ENCODE measurements at places on chromosomes 7 and 10.

DNA sequence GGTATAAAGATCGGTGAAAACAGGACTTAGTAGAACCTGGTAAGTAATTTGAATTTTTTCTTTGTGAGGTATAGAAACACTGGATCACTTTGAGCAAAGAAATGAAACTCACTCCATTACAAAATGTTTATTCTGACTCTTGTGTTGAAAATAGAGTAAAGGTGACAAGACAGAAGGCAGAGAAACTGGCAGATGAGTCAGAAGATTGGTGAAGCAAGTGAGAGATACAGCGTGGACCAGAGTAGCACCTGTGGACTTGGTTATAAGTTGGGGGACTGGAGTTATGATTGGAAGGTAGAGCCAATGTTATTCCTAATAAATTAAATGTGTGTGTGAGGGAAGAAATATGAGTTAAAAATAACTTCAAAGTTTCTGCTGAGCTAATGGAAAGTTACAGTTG, 620.9 kb downstream of the ZWINT start:
- no peak for DNase-seq

DNA sequence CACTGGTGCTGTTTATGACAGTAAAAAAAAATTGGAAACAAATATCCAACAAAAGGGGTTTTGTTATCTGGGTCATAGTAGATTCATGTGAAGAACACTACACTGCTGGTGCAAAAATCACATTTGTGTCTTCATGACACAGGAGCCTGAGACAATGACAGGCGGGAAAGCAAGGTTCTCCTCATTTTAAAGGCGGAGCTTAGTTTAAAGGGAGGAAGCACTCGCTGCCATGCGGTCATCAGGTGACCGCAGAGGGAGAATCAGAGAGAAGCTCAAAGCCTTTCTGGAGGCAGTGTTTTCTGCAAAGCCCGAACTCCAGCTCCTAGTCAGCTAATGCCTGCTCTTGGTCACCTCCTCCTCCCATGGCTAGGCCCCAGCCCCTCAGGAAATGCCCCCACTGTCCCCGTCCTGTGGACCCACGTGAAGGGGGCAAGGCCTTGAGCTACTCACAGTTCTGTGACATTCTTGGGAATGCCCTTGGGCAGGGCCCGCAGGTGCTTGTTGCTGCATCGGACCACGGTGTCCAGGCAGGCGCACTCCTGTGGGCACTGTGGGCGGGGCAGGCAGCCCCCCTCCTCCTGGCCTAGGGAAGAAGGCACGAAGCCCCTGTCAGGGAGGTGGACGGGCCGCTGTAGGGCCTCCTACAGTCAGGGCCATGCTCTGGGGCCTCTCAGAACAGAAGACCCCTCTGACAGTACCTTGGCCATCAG, 146.1 kb downstream of the SLIT1 start:
- DNase-seq: no peak

- DNase-seq: no peak
These were observed 13.8 kb downstream of the EMX2 start for GRCh38 chr10:117556356-117556755.

DNA sequence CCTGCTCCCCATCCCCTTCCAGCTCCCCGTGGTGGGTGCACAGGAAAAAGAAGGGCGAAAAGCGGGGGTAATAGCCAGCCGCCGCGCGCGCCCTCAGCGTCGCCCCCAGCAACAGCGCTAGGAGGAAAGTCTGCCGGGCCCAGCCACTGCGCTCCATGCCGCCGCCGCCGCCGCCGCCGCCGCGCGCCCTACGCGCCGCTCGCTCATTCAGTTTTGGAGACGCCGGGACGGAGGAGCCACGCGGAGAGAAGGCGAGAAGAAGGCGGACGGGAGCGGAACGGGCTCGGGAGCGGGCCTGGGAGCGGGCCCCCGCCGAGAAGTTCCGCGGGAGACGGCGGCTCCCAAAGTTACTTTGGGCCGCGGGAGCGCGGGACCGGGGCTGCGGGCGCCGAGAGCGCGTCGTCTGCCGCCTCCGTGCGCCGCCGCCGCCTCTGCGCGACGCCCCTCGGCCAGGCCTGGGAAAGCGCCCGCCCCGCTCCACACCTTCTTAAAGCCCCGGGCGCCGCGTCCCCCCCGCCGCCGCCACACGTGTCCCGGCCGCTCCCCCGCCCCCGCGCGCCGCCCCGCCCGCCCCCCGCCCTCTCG, at the start of gene RELN:
Gene RELN (minus strand): TSS at position 459 of the 585 bp plus-strand sequence. CDS start 302 bp downstream, at position 157.
- DNase-seq: peak; percentile 33

DNA sequence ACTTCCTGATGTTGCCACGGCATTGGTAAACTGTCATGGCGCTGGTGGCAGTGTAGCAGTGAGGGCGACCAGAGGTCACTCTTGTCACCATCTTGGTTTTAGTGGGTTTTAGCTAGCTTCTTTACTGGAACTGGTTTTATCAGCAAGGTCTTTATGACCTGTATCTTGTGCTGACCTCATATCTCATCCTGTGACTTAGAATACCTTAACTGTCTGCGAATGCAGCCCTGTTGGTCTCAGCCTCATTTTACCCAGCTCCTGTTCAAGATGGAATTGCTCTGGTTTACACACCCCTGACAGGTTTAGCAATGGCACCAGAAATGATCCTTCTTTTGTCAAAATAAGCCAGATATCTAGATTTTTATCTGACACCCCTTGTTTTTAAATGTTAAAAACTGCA, 85.3 kb downstream of the ARL4A start:
- no peak for DNase-seq

DNA sequence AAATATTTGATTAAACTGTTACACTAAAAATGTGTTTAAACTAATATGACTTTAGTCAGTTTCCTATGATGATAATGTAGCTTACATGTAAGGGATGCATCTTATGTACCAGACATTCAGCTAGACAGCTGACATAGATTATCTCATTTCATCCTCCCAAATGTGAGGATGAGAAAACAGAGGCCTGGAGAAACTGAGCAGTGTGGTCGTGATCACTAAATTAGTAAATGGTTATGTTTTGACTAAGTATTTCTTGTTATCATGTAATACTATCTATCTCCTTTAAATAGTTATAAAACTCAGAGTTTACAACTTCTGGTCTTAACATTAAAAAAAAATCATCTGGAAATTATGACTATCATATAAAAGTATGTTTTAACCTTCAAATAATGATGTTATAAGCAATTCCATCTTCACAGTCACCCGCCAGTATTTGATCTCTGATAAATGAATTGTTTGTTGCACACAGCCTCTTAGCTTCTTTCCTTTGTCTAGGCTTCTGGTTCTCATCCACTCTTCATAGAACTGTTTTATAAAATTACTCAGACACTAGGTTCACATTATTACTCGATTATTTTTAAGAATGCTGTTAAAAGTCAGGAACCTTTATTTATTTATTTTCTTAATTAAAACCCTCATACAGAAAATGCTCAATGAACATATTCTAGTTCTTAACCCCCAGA, 33.6 kb upstream of the HDAC9 start:
- peak; percentile 13 for DNase-seq

DNA sequence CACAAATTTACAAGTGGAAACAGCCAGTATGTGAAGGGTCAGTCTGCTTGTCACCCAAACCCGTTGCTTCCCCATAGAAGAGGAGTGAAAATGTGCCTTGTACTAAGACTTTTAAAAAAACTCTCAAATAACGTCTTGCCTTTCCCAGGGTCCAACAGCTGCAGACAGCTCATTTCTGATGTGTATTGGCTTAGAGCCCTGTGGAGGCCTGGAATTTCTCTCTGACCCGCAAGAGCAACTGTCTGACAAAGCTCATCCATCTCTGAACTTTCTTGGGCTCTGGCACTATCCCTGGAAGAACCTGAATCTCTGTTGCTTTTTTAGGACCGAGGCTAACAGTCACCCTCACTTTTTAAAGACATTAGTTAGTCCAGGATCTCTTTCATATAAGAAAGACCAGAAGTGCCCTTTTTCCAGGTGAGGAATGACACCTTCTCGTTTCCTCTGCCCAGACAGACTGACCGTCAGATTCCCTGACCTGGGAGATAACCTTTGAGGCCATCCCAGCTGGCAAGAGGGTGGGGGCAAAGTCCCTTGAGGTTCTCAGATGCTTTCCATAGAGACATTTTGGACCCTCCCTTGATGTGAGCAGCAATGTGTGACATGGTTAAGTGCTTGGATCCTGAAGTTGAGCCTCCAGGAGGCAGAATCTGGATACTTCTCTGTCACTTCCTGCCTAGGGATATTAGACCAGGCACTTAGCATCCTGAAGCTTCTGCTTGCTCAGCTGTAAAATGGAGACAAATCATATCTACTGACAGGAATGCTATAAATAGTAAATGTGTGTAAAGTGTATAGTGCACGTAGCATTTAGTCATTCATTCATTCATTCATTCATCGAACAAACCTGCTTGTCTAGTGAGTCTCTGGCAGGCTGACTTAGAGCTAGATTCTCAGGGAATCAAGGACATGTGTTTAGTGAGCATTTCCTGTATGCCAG, 4.5 kb upstream of the NODAL start:
- DNase-seq: no peak

DNA sequence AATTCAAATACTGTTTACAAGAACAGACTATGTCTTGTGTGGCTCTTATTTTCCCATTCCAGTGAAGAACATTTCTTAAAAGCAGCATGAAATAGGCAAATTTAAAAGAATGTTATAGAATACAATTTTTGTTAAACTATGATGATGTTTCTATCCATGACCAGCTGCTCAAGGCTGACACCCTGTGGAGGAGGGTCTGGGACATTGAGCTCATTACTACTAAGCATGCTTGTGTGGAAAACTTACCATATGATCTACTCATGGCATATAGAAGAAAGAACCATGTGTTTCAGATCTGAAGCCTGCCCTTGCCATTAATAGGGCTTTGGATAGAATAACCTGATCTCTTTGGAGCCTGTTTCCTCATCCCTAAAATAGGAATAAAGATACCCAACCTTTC, 125.0 kb downstream of the FOXP2 start:
- no peak for DNase-seq

DNA sequence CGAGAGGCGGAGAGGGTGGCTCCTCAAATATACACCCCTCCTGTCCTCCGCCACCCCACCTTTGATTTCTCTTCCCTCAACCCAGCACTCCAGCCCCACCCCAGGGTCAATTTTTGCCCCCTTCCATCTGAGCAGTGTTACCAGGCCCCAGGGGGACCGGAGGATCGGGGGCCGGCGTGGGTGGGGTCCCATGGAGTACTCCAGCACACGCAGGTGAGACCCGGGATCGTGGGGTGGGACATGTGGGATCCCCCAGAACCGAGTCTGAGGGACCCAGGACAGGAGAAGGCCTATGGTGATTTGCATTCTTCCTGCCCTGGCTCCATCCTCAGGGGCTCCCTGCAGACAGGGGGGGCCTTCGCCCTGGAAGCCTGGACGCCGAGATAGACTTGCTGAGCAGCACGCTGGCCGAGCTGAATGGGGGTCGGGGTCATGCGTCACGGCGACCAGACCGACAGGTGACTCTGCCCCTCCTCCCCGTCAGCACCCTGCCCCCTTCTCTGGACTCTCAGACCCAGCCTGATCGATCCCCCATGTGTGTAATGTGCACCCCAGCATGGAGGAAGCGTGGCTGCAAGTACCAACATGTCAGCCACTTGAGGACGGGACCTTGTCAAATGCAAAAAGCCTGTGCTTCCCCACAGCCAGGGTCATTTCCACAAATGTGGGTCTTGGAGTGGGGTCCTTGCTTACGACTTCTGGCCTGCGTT, 744 bp downstream of the TRIP6 start:
- no peak for DNase-seq

DNA sequence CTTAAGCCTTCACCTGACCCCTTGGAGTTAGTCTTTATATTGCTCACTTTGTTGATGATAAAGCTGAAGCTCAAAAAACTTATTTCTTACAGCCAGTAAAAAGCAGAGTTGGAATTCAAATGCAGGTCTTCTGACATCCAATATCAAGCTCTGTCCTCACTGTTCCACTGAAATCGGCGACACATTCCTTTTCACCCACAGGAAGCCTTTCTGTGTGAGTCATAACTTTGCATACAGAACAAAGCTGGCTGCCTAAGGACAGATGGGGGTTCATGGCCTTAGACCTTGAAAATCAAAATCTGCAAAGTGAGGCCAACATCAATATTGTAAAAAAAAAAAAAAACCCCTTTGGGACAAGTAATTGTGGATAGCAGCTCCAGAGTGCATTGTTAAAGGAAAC, 21.8 kb upstream of the AKR1B1 start:
- DNase-seq: no peak

- no peak for DNase-seq
These were observed 344.7 kb upstream of the LRGUK start for GRCh38 chr7:133782470-133782869.

GRCh38 chr7:115023219-115023618, 101.3 kb downstream of the MDFIC start:
- DNase-seq: no peak

GRCh38 chr10:42952931-42953683, 123.8 kb upstream of the RET start:
- DNase-seq: no peak

DNA sequence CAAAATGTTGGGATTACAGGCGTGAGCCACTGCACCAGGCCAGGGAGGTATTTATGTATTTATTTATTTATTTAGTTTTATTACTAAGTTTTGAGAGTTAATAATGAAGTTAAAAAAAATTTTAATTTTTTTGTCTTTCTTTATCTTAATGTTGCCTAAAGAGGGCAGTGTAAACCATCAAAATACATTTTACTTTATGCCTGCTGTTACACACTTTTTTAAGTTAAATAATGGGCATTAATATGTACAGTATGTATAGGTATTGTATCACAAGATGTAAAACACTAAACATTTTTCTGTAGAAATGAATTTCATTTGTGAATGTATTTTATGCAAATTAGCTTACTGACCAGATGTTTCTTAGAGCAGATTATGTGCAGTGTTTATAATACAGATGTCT, 129.4 kb downstream of the AASS start:
- DNase-seq: no peak

GRCh38 chr7:112056409-112056808, 149.8 kb downstream of the DOCK4 start:
- DNase-seq: peak; percentile 23

DNA sequence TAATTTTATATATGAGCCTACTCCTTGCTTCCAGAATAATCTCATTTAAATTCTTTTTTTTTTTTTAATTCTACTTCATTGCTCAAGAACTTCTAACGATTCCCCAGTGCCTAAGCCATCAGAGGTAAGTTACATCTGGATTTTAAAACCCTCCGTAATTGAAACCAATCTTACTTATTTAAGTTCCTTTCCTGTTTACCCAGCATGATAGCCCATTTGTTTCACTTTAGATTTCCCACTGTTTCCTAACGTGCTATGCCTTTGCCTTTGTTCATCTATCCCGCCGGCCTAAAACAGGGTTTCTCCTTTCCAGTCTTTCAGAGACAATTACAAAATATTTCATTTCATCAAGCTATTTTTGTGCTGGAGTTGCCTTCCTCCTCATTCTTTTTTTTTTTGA, 75.8 kb upstream of the ETV1 start:
- no peak for DNase-seq

GRCh38 chr7:37408291-37409228, 40.1 kb downstream of the ELMO1 start:
- DNase-seq: peak; percentile 20

DNA sequence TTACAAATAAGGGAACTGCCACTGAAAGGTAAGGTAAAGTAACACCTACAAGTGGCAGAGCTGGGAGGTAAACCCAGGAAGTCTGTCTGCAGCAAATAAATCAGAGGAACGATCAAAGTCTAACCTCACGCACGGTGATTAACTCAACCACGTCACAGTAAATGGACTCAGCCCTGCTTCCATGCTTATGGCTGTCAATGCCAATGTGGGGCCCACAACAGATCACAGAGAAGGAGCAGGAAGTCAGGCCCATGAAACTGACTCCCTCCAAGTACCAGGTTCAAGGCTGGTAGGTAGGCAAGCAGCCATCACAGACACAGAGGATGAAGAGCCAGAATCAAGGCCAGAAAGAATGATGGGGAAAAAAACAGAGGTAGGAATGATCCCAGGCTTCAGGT, 38.0 kb upstream of the ACSL5 start:
- DNase-seq: no peak
